Stimulated activated CD8-positive, alpha-beta memory T cell treated with anti-CD3 and anti-CD28 coated beads, Interleukin-15, amount 100 ng/mL, for 24 hours (primary cell): ENCODE measurements at places on chromosomes 12 and 14.

DNA sequence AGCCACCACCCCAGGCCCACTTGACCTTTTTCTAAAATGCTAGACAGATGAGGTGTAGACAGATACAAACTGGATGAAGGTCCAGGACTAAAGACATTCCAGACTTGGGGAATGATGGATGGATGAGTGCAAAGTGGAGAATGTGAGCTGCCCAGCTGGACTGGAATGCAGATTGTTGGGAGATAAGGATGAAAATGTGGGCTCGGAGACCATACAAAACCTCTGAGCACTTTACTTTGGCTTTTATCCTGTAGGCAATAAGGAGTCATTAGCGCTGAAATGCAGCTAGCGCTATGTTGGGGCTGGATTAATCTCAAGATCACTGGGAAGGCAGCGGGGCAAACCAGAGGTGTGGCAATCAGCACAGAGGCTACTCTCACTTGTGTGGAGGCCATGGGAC, 64.7 kb upstream of the GNPNAT1 start:
- no peak for DNase-seq

GRCh38 chr12:74620921-74621320, 83.3 kb downstream of the ATXN7L3B start:
- DNase-seq: no peak

DNA sequence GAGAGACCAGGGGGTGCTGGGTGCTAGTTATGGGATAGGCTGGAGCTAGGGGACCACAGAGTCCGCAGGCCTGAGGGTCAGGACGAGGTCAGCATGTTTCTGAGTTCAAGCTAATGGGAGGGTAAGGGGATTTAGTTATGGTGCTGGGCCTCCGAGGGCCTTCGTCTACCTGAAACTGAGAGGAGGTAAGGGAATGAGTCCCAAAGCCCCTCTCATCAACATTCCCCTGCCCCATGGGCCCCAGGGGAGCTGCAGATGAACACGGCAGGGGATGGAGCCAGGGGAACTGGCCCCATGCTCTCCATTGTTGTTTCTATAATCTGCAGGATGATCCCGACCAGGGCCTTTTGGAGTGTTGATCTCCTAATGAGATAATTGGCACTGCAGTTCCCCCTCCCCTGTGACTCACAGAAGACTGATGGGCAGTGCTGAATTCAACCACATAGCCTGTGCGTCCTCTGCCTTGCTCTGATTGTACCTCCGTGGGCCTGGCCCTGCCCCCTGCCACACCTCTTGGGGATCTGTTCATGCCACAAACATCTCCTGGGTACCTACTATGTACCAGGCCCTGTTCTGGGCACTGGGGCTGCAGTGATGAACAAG, 21.4 kb downstream of the FAIM2 start:
- no peak for DNase-seq

- DNase-seq: no peak
Observed at GRCh38 chr14:86712727-86713126, 1182.8 kb downstream of the FLRT2 start.

GRCh38 chr12:76264611-76265012, 83.6 kb downstream of the BBS10 start:
- DNase-seq: no peak

DNA sequence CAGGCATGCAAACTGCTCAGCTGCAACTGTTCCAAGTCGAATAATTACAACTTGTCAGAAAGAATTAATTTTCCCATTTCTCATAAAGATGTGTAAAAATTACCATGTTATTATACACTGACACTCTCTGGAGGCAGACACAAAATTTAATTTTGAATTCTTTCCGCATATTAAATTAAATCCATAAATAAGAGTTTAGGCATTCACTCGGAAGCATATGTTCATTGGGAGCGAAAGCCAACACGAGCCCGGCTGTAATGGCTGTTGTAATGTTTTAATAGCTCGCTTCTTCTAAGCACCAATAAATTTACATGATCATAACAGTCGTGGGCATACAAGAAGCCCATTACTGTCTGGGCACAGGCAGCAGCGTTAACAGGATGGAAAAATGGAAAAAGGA, 189.6 kb upstream of the SOX5 start:
- DNase-seq: no peak

DNA sequence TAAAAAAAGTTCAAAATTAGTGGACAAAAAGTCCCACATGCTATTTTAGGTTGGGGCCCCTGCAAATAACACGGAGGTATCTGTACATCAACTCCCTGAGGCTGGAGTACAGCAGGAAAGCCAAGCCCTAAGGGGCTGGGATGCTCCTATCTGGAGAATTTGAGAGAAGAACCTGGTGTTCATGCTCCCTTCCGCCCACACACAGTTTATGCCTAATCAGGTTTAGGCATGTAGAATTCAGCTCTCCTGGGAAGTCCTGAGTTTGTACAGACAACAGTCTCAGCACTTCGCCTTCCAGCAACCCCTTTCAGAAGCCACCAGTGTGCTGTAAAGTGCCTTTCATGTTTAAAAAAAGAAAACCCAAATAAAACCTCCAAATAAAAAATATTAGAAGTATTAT, 237.3 kb upstream of the GRIP1 start:
- DNase-seq: no peak

GRCh38 chr12:90970471-90970870, 15.5 kb upstream of the CCER1 start:
- no peak for DNase-seq

GRCh38 chr14:105168979-105169507, 467 bp upstream of the JAG2 start:
- DNase-seq: no peak

- DNase-seq: no peak
Observed at GRCh38 chr14:37819155-37820015, 224.0 kb downstream of the TTC6 start.

- DNase-seq: no peak
Observed at GRCh38 chr14:53836551-53836950, 120.1 kb downstream of the BMP4 start.

- no peak for DNase-seq
Observed at GRCh38 chr14:72975770-72976169, 49.5 kb downstream of the DCAF4 start.

DNA sequence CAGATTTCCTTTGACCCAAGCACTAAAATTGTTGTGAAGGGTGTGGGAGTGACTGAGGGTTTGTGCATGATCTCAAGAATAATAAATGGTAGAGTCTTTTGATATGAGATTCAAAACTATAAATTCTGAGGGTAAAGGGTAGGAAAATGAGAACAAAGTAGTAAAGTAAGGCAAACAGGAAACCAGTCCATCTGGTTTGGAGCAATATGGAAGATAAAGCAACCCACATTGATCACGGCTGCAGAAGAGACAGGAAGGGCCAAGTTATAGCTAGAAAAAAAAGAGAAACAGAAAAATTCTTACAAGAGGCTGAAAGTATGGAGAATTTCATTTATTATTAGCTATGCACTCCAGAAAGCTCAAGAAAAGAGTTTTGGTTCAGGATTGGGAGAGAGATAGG, 4.6 kb upstream of the SLCO1B3 start:
- DNase-seq: no peak

GRCh38 chr12:63919756-63920155, 75.3 kb downstream of the SRGAP1 start:
- no peak for DNase-seq

DNA sequence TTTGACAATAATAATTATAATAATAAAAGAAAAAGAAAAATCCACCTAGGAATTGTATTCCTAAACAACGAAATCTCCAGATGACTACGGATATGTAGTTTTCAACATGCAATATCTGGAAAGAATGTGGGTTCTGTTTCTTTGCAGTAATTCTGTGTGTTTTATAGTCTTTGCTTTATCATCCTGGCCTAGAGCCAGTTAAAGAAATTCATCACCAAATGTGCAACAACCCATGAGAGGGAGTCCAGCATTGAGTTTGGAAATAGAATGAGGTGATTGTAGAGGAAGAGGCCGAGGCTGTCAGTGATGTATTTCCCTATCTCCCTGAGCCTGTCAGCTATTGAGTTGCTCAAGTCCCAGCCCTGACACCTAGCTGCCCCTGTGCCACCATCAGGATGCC, 200.5 kb upstream of the DCN start:
- no peak for DNase-seq

GRCh38 chr12:29245246-29245645, 96.2 kb downstream of the FAR2 start:
- no peak for DNase-seq

GRCh38 chr14:99537399-99537798, 56.2 kb downstream of the CCNK start:
- DNase-seq: no peak

- DNase-seq: no peak
Observed at GRCh38 chr12:2168808-2169207, 116.0 kb downstream of the CACNA1C start.

- DNase-seq: no peak
Observed at GRCh38 chr14:70436867-70437266, 15.1 kb upstream of the ADAM21 start.

GRCh38 chr12:5188472-5188871, 144.8 kb downstream of the KCNA5 start:
- DNase-seq: no peak

GRCh38 chr12:110371408-110372055, 32.0 kb downstream of the ANAPC7 start:
- DNase-seq: no peak

- no peak for DNase-seq
Observed at GRCh38 chr14:38366374-38366773, 110.5 kb upstream of the CLEC14A start.

GRCh38 chr12:112117685-112118084, 7.7 kb upstream of the TRAFD1 start:
- DNase-seq: no peak

GRCh38 chr14:64405295-64405694, 17.1 kb downstream of the MTHFD1 start:
- DNase-seq: no peak

- no peak for DNase-seq
Observed at GRCh38 chr14:105582639-105583038, 56.3 kb downstream of the TMEM121 start.

DNA sequence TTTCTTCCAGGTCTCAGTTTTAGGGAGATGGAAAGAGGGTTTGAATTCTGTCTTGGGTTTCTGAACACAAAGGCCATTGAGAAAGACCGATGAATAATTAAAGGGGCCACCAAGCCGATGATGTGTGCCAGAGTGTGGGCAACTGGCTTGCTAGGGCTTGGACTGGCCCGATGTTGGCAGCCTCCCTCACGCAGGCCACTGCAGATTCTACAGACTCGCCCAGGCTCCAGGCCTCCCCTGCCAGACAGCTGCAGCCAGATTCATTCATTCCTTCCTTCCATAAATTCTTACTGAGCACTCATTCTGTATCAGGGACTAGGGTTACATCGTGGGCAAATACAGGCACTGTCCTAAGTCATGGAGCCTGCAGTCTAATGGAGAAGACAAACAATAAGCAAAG, 34.9 kb downstream of the ACTN1 start:
- no peak for DNase-seq

DNA sequence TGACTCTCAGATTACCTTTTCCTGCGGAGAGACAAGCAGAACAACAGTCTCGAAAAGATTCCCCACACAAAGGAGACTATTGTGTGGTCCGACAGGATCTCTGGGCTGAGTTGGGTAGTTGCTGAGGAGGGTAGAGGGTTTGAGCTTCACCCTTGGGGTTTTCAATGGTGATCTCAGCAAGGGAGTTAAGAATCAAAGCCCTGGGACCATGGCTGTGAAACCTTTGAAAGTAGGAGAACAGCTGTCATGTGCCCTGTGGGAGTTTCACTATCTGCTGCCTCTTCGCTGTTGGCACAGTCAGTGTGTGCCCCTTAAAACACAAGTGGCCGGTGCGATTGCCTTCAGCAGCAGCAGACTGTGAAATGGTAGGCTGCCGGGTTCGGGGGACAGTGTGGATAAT, 14.2 kb upstream of the PLEK2 start:
- DNase-seq: no peak

- no peak for DNase-seq
Observed at GRCh38 chr14:90617961-90618360, 198.3 kb downstream of the TTC7B start.

DNA sequence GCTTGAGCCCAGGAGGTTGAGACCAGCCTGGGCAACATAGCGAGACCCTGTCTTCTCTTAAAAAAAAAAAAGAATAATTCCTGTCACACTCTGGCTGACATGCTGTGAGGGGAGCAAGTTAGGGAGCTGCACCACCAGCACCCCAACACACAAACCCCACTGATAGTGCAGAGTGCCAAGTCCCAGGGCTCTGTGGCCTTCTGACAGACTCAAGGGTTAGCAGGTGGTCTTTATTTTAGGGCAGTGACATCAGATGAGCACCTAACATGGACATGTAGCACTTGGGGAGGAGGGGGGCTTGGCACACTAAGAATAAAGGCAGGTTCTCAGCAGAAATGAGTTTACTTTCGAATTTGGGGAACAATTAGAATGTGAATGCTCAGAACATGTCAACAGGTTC, 6.8 kb downstream of the USP5 start:
- DNase-seq: no peak

DNA sequence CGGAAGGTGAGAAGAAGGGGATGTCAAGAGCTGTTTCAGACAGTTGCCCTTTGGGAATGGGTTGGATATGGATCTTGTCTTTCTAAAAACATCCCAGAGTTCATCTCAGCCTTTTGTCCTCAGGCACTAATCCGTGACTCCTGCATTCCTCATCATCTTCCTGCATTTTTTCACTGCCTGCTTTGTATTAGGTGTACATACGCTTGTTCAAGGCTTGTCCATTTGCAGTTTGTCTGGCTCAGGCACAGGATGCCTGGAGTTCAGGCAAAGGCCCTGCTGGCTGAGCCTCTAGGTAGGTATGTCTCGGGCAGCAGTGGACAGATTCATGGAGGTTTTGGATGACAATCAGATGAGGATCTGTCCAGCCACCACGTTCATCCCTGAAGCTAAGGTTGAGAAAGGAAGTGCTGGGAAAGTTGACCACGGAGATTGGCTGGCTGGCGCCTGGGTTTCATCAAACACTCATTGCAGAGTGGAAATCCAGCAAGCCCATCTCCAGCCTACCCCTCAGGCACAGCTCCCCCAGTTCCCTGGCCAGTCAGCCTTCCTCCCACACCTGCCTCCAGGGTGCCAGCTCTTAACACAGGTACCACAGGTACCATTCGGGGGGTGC, 12.4 kb upstream of the TMEM106C start:
- no peak for DNase-seq

- DNase-seq: no peak
Observed at GRCh38 chr12:81257947-81258551, 180.2 kb downstream of the ACSS3 start.

GRCh38 chr12:114681116-114681871, 2.7 kb downstream of the TBX3 start:
- DNase-seq: no peak

DNA sequence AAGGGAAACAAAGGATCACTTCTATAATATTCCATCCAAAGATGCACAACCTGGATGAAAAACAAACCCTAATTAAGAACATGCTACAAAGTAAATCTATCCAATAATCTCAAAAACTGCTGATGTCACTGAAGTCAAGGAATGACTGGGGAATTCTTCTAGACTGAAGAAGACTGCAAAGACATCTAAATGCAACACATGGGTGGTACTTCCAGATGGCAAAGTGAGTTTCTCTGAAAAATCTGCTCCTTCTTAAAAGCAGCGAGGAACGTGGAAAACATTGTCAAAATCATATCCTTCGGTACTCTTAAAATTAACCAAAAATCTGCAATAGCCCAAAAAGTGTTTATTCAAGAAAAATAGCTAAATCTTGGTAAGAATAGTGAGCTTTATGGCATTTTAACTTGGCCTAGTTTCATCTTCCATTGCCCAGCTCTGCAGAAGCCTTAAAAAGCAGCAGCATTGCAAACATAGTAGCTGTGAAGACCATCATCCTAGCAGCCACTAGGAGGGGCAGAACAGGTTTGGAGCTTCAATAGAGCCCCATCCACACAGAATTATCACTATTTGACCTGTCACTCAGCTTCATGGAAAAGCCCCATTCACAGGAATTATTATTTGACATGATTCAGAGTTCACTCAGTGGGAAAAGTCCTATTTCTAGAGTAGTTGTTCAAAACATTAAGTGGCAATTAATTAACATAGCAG, 7.4 kb downstream of the CLEC14A start:
- DNase-seq: no peak
